ENCODE measurements at places on chromosomes 5 and 9.

DNA sequence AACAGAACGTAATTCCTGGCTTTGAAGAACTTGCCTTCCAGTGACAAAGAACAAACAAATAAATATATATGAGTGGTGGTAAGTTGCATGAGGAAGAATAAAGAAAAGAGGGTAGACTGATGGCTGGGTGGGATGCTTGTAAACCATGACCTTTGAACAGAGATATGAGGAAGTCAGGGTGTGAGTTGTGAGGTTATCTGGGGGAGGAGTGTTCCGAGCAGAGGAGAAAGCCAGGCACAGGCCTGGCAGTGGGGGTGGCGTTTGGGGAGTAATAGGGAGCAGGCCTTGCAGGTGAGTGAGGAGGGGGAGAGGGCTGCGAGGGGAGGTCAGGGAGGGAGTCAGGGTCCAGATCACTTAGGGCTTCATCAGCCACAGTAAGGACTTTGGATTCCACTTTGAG is 213.4 kb downstream of the PTTG1 start:
- DNase-seq, result no peak

- no peak for DNase-seq
Observed at GRCh38 chr9:133355881-133356357, 368 bp downstream of the SURF1 start.

- DNase-seq, result no peak
Observed at GRCh38 chr9:89807682-89808075, 202.9 kb downstream of the GADD45G start.

DNA sequence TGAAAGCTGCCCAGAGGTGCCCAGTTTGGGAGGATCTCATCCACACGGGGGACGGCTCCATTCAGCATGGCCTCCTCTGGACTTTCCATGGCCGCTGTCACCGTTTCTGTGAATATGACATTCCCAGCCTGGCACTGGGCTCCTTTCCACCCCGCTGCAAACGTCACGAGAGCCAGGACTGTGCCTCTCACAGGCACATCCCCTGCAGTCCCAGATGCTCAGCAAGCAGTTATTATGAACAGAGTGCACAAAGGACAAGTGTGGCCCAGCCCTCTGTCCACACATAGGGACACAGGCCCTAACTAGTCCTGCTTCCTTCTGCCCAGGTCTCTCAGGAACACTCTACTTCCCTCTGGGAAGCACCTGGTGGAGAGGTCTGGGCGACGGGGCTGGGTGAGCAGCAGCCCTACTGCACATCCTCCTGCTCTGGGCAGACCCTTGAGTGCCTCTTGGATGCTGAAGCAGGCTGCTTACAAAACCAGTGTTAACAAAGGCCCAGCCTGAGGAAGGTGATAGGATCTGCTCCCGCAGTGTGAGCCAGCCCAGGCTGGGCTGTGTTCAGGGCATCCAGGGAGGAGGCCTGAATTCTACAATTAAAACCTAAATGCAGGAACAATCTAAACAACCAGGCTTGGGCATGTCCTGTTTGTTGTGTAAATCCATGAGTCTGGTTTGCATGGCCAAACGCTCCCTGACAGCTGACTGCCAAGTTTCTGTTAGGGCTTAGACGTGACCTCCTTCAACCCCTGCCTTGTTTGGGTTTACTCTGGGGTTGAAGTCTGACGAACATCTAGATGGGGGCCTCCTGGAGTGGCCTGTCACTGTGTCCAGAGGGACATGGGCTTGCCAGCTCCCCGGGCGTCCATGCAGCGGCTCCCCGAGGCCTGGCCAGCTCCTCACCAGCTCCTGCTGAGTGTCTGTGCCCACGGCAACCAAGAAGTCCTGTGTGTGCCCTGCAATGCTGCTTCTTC is 269.8 kb downstream of the GADD45G start:
- no peak for DNase-seq

DNA sequence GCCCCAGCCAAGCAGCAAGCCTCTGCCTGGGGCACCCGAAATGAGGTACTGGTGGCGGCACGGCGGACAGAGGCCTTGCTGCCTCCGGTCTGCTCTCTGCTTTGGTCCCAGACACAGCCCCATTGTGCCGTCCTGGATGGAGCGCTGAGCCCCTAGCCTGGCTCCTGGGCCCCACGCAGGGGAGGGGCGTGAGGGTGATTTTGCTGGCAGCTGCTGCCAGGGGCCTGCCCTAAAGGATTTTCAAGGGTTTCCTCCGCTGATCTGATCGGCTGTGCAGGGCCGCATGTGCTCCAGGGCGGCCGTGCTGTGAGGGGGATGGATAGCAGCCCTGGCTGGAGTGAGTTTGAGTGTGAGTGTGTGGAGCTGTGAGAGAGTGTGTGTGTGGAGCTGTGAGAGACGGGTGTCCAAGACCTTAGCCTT is 1.3 kb downstream of the GPSM1 start:
- no peak for DNase-seq

- DNase-seq, result no peak
Observed at GRCh38 chr9:114551750-114552685, 35.6 kb upstream of the ATP6V1G1 start.

DNA sequence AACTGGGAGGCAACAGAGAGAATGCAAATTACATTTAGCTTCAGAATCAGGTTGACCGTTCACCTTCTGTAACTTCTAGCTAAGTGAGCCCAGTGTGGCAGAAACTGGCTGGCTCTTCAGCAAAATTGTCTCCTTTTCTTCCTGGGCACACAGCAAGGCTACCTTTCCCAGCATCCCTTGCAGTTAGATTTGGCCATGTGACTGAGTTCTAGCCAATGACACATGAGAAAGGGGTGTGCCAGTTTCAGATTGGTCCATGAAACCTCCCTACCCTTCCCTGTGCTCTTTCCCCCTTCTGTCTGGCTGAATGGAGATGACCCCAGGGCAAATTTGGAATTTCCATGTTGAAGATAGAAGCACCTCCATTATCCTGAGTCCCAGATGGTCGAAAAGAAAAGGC is 72.5 kb upstream of the SMIM23 start:
- no peak for DNase-seq

GRCh38 chr9:137411645-137412380 is 11.1 kb downstream of the EXD3 start:
- no peak for DNase-seq

- DNase-seq, result peak; percentile 62
Observed at GRCh38 chr5:55533521-55534435, 986 bp downstream of the PLPP1 start.

GRCh38 chr9:113772121-113772810 is 103.8 kb upstream of the ZNF618 start:
- no peak for DNase-seq

DNA sequence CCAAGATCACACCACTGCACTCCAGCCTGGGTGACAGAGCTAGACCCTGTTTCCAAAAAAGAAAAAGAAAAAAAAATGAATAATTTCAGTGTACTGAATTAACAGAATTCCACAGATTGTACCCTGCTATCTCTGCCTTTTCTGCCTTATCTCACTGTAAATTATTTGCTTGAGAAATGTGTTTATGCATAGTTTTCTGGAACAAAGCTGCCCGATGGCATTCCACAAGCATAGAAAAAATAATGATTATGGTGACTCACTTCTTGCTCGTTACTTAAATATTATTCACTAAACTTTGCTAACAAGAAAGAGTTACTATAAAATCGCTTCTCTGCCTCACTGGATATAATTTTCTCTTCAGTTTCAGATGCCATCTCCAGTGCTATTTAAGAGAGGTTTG is 88.7 kb upstream of the FAM169A start:
- no peak for DNase-seq

- no peak for DNase-seq
Observed at GRCh38 chr9:105656131-105656921, 5.9 kb upstream of the TAL2 start.

GRCh38 chr5:102974177-102974576 is 145.8 kb downstream of the GIN1 start:
- DNase-seq, result no peak

DNA sequence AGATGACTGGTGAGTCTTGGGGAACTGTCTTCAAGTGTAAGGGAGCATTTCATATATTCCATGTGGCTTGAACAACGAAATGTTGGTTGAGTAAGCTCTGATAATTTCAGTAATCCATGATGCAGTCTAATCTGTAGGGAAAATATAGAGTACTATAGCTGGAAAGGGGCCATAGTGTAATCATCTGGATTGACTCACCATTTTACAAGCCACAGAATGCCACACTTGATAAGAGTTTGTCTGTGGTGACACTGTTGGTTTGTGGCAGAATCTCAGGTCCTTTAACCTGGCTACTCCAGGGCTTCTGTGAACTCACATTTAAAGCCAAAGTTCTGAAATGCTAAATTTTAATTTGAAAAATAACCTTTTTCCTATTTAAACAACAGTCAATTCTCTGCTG is 16.3 kb upstream of the MAML1 start:
- no peak for DNase-seq

DNA sequence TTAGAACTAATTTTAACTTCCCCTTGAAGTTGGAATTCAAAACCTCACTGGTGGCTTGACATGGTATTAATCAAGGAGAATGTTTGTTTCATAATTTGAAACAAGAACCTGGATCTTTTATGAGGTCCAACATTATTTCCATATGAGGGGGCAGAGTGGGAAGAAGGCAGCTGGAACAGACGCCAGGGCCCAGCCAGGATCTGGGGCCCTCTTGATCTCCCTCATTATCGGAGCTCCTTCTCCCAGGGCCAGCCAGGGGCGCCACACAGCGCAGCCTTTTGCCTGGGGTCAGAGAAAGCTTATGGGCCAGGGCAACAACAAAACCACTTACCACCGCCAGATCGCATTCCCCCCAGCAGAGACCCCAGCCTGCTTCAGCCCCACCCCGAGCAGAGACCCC is 27.1 kb upstream of the NKD2 start:
- DNase-seq, result no peak

GRCh38 chr5:77064040-77064439 is 23.0 kb downstream of the ZBED3 start:
- DNase-seq, result no peak

DNA sequence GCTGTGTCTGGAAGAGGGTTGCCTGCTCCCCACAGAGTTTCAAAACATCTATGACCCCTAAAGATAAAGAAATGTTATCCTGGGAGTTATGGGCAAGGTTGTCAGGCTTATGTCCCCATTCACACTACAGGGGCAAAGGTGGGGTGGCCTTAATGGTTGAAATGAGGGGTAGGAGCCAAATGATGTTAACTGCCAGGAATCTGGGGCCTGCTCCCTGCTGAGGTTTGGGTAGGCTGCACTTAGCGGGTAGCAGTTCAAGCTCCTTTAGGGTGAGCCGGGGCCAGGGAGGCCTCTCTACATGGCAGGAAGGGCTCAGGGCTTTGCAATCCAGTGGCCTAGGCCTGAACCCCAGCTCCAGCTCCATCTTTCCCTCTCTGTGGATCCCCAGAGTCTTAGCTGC is 3.0 kb downstream of the FGF18 start:
- DNase-seq, result no peak

- DNase-seq, result no peak
Observed at GRCh38 chr5:119074419-119074818, 3.5 kb downstream of the DMXL1 start.

GRCh38 chr9:97110696-97111095 is 71.8 kb upstream of the CTSV start:
- no peak for DNase-seq

DNA sequence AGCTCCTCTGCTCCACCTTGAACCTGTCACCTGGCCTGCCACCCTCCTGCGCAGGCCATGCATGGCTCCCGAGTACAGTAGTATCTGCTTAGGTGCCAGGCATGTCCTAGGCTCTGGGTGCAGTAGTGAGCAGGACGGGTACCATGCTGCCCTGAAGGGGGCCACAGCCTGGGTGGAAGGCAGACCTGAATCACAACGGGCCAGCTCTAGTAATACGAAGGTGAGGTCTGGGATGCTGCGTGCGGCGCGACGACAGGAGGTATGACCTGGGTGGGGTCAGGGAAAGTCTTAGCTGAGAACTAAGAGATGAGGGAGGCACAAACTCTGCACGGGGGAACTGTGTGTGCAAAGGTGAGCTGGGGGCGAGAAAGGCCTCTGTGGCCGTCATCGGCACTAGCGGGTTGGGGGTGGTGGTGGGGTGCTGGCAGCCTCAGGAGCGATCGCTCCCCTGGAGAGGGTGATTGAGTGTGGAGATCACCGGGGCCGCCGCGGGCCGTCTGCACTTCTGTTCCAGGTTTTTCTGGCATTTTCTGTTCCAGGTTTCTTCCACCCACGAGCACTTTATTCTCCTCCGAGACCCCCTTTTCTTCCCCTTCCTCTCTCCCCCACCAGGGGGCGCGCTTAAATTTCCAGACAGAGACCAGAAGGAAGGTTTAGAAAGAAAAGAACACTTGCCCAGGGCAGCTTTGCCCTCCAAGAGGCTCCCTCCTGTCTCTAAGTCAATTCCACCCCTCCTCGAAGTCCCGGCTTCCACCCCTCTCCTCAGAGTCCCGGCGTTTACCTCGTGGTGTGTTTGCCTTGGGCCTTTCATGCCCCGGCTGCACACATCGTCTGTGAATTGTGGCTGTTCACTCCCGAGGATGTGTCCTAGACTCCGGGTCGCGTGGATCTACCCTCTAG is 15.1 kb downstream of the PDLIM4 start:
- peak; percentile 75 for DNase-seq

GRCh38 chr9:26669701-26670670 is 222.6 kb downstream of the CAAP1 start:
- DNase-seq, result peak; percentile 36

DNA sequence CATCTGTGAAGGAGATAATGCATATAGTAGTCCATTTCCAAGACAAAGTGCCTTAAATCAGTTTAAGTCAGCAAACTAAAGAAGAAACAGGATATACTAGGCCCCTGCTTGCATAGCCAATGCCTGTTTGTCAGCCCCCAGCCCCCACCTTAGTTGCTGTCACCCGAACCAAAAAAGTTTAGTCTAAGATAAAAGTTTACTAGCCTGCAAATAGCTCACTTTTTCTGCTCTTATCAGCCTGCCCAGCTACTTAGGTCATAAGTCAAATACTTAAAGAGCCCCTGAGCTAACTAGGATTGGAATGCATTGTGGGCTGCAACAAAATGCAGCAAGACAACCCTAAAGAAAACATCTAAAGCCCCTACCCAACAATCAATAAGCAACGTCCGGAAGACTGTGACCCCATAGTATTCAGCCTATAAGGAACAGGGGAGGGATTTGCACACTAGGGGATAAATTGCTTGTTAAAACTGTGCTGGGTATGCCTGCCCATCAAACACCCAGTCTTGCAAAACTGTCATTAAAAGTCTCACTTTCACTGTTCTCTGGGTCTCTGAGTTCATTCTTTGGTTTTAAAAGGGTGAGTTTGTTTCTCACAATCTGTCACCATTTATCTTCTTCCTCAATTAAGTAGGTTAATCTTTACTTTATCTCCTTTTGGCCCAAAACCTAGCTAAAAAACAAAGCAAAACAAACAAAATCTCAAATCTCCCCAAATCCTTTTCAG is 92.4 kb upstream of the CEP78 start:
- peak; percentile 43 for DNase-seq

- no peak for DNase-seq
Observed at GRCh38 chr5:151071021-151071420, 9.8 kb downstream of the TNIP1 start.

GRCh38 chr5:151318850-151319732 is 15.5 kb upstream of the SLC36A3 start:
- no peak for DNase-seq

GRCh38 chr5:19928562-19929421 is 59.2 kb downstream of the CDH18 start:
- DNase-seq, result no peak

GRCh38 chr5:93611976-93612854 is 29.2 kb downstream of the NR2F1 start:
- no peak for DNase-seq

GRCh38 chr5:1515921-1516571 is 7.7 kb downstream of the LPCAT1 start:
- DNase-seq, result no peak

Data from neuronal stem cell (in vitro differentiated cells).